NCI-H1092 treated with DMSO at 0.1 percent for 48 hours (cell line): ENCODE measurements at places on chromosomes 5 and 9.
A peak's percentile ranks its signal among the peaks of the same experiment; 100 is the strongest.

- DNase-seq: no peak
These were observed 97.0 kb downstream of the TSSK1B start for GRCh38 chr5:113337515-113338415.

- no peak for DNase-seq
These were observed 10.4 kb downstream of the ZNF618 start for GRCh38 chr9:113886466-113886865.

- no peak for DNase-seq
These were observed 28.5 kb downstream of the TRIO start for GRCh38 chr5:14171621-14172020.

- DNase-seq: no peak
These were observed 97.1 kb downstream of the SLC44A1 start for GRCh38 chr9:105341434-105342146.

DNA sequence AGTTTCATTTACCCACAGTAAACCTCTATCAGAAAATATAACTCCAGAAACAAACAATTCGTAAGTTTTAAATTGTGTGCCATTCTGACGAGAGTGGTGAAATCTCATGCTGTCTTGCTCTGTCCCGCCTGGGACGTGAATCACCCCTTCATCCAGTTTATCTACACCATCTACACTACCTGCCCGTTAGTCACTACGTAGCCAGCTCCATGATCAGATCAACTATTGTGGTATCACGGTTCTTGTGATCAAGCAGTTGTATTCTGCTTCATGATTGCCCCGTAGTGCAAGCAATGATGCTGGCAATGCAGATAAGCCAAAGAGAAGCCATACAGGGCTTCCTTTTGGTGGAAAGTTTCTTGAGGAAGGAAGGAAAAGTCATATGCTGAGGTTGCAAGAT, 150.3 kb downstream of the GOLPH3 start:
- no peak for DNase-seq

GRCh38 chr5:165209101-165209727, 1703.8 kb downstream of the MAT2B start:
- DNase-seq: no peak

GRCh38 chr9:88706193-88707113, 171.5 kb downstream of the NXNL2 start:
- DNase-seq: no peak

DNA sequence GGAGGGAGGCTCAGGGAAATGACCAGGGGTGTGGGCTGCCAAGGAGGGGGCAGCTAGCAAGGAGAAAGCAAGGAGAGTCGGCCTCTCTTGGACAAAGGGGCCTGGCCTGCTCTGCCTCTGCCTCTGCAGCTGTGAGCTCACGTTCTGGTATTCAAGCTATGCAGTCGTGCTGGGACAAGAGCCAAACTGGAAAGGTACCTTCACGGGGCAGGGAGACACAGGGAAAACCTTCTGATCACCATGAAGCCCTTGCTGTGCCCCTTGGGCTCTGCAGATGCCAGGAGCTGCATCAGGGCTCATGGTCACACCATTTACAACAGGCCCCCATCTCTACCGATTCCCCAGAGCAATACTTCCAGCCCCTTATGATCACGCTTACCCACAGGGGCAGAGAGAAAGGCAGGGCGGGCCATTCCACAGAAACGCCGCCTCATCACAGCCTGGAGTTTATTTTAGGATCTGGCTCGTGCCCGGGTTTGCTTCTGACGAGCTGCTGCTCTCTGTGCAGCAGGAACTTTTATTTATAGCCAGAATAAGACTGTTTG, 63.2 kb downstream of the PRRT1B start:
- DNase-seq: no peak

- DNase-seq: no peak
These were observed 157.2 kb upstream of the PANK3 start for GRCh38 chr5:168736281-168736831.

GRCh38 chr5:148730270-148730669, 75.9 kb upstream of the HTR4 start:
- DNase-seq: no peak

DNA sequence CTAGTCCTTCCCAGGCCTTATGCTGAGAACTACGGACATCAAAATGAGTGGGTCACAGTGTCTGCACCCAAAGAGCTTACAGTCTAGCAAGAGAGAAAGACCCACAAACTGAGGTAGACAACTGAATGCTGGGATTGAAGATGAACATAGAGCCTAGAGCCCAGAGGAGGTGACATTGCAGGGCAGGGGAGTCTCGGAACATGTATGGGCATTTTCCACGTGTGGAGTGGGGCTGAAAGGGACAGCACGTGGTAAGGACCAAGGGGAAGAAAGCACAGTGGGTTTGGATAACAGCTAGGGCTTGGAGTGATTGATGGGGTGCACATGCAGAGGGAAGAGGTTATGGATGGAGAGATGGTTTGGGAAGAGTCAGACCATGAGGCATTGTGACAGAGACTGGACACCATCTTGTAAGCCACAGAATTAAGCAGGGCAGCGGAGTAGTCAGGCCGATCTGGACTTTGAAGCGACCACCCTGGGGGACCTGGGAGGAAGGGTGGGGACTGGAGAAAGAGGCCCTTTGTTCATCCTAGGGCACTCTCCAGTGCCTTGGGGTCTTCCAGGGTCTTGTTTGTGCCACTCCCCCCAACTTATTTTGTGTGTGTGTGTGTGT, 47.5 kb upstream of the SH3PXD2B start:
- no peak for DNase-seq

DNA sequence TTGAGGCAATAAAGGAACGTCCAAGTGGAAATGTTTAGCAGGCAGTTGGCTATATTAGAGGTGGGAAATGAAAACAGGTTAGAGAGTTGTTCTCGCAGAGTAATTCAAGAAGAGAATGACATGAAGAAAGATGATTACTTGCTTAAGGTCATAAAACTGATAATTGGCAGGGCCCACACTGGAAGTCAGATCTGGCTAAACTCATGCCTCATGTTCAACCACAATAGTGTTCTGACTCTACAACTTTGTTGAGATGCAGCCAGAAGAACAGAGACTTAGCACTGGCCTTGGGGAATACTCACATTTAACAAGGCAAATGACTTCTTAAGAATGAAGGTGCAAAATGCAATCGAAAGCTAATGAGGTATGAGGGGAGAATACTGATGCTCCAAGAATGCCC, 27.2 kb upstream of the TNFSF8 start:
- DNase-seq: no peak

DNA sequence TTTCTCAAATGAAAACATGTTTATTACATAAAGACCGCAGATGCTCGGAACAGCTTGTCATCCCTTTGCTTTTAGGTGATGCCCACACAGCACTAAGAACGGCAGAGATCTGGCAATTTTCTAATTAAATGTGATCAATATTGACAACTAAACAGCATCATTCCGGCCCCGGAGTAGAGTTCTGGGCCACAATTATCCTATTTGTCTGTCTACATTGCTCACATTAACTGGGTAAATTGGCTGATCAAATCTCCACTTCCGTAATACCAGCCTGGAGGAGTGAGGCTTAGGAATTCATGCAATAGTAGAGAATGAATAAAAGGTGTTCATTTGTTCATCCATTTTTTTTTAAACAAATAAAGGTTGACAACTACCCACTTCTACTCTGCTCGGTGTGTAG, 245.1 kb upstream of the C9orf72 start:
- no peak for DNase-seq

- no peak for DNase-seq
These were observed 221.3 kb downstream of the GRIA1 start for GRCh38 chr5:153711755-153712154.

DNA sequence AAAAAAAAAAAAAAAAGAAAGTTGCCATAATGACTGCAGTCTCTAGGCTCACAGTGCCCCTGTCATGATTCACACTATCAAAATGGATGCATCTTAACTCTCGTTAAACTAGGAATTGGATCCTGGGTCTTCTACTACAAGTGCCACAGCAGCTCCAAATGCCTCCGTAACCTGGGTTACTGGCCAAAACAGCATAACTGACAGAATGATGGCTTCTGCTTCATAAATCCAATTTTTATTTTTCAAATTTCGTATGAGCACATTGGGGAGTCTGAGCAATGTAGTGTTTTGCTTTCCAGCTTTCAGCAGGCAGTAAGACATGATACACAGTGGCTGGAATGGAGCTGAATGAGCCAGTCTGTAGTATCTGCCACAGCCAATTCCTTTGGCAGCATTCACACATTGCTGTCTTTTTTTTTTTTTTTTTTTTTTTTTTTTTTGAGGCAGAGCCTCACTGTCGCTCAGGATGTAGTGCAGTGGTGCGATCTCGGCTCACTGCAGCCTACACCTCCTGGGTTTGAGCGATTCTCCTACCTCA, 36.0 kb upstream of the NPM1 start:
- DNase-seq: no peak

DNA sequence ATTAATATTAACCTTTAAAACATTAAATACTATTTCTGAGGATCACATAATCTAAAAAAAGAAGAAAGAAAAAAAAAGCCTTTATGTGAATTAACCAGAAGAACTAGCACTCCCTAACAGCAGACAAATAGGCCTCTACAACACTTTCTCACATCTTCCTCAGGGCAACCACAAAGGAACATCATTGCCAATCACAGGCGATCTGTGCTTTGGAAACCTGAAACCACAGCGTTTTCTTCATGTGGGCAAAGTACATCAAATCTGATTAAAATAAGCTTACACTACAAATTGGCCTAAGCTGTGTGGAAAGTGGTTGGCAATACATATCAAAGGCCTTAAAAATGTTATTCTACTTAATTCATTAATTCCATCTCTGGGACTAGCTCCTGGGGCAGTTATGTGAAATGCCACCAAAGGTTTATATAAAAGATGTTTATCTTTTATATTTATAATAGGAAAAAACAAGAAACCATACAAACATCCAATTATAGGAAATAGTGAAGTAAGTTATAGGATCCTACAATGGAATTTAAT, 184.8 kb upstream of the TBCA start:
- no peak for DNase-seq

GRCh38 chr5:6606884-6607558, 25.8 kb downstream of the NSUN2 start:
- no peak for DNase-seq

GRCh38 chr9:34279411-34279810, 49.7 kb downstream of the KIF24 start:
- DNase-seq: peak; percentile 14

DNA sequence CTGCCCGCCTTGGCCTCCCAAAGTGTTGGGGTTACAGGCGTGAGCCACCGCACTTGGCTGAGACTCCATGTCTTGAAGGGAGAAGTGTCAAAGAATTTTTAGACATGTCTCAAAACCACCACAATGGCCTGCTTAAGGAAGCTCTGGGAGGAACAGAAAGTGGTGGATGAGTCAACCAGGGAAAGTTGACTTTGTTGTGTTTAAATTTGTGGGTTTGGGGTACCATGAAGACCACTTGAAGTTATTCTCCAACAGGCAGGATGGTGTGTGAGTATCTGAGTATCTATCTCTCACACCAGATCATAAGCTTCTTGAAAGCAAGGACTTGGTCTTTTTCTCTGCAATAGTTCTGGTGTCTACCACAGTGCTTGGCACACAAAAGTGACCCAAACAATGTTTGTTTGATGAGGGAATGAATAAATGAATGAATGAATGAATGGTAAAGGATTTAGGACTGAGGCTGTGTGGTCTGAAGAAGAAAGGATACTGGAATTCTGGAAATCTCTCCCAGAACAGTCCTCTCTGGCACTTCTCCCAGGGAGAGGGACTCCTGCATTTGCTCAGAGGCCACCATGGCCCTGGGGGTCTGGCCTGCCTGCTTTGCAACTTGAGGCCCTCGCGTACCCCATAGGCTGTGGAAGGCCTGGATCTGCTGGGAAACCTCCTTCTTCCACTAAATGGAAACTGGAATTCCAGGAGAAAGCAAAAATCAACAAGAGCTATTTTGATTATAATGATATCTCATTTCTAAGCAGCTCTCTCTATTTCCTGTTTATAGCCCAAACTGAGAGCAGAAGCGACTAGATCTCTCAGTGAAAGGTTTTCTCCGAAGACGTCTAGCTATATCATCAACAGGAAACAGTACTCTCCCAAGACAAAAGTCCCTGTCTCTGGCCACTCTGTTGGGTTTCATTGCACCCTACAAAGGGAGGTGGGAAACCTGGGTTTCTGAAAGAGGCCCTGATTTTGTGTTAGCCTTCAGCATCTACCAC, 187.9 kb downstream of the PALM2AKAP2 start:
- no peak for DNase-seq

DNA sequence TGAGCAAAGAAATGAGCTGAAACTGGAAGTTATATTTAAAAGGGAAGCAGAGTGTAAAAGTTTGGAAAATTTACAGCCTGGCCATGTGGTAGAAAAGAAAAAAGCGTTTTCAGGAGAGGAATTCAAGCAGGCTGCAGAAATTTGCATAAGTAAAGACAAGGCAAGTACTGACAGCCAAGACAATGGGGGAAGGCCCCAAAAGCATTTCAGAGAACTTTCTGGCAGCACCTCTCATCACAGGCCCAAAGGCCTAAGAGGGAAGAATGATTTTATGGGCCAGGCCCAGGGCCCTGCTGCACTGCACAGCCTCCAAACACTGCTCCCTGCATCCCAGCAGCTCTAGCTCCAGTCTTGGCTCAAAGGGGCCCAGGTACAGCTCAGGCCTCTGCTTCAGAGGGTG, 169.7 kb downstream of the GLIS3 start:
- DNase-seq: no peak

DNA sequence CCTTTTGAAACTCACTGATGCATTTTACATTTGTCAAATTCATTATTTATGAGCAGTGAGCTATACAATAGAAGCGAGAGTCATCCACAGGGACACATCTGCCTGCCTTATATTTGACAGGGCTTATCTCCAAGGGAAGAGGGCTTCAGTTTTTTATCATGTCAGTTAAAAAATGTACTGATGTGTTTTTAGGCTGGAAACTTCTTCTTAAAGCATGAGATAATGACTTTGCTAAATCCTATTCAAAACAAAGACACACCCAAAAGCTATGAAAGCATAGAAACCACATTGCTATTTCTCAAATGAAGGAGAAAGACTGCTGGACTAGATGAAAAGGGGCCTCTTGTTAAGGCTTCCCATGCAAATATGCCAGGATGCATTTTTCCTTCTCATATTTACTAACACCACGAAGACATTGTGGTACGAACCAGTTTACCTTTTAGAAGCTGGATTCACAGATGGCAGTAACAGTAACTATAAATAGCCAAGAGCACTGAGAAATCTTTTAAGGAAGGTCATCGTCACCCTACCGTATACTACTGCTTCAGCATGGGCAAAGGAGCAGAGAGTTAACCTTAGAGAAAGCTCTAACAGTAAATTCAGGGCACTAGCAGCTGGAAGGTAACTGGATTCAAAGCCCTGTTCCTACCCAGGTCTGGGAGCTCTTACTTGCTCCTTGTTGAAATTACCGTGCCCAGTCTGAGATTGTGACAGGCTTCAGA, 86.3 kb upstream of the IFNK start:
- DNase-seq: peak; percentile 36

DNA sequence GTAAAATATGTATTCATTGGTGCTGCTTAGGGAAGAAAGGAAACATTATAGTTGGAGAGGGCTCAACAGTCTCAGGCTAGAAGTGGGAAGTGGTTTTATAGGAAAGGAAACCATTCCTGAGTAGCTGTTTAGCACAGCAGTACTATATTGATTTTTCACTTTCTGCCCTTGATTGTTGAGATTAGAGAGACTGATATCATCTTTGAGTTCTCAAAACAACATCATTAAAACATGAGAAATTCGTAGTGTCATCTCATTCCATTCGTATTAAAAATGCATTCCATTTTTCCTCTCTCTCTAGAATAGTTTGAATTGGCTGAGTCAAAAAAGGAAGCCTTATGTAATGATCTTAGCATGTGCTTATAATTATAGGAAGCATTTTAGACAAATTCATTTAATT, 14.1 kb downstream of the POLR3G start:
- no peak for DNase-seq

GRCh38 chr9:1723522-1724015, 291.6 kb upstream of the SMARCA2 start:
- DNase-seq: no peak

- no peak for DNase-seq
These were observed 216.3 kb downstream of the ISL1 start for GRCh38 chr5:51599587-51599986.
